ENCODE measurements at places on chromosomes 2 and 18.
A peak's percentile ranks its signal among the peaks of the same experiment; 100 is the strongest.

DNA sequence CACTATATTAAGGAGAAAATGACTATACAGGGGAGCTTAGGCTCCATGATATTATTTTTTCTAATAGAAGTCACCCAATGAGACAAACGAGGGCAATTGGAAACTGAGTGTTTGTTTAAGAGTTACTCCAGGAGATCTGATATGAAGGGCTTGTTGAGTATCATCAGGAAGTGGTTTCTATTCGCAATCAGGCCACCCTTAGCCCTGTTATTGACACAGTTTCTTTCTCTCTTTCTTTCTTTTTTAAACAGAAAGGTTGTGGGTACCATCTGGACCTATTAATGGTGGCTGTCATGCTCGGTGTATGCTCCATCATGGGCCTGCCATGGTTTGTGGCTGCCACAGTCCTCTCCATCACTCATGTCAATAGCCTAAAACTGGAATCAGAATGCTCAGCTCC lies 117.3 kb downstream of the DPP4 start:
- no peak for DNase-seq

DNA sequence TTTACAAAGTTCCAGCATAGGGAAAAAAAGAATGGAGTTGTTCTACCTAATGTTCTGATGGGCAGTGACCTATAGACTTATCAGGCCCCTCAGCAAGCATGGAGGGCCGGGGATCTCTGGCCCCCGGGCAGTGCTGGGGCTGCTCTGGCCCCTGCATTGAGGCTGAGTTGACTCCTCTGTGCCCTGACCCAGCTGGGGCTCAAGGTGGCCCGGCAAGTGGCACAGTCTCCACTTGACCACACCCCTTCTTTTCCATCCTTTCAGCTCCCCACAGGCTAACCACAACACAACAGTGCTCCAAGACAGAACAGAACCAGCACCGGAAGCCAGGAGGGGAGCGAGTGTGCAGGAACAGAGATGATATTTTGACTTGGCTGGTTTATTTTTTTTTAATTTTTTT lies 19.9 kb downstream of the TOGARAM2 start:
- DNase-seq = no peak

- no peak for DNase-seq
Observed at GRCh38 chr2:59047373-59047995, 806.4 kb upstream of the FANCL start.

- DNase-seq = no peak
Observed at GRCh38 chr2:213863541-213863940, 547.3 kb upstream of the VWC2L start.

- DNase-seq = peak; percentile 53
Observed at GRCh38 chr2:134232868-134233727, 20.8 kb upstream of the MGAT5 start.

DNA sequence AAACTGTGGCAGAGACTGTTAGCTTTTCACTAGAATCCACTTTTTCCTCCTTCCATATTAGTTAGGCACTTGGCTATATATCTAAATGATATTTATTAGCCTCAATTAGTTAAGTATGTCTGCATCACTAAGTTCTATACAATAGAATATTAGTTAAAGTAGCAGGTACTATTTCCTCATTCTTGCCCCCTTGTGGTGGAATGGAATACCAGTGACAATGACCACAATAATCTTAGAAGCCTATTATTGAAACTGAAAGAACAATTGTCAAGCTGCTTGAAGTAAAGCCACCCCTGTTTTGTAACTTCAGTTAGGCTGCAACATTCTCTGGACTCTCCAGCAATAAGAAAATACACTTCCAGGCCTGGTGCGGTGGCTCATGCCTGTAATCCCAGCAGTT lies 476.3 kb upstream of the VWC2L start:
- peak; percentile 12 for DNase-seq

- DNase-seq = no peak
Observed at GRCh38 chr2:102718387-102719316, 43.2 kb upstream of the TMEM182 start.

DNA sequence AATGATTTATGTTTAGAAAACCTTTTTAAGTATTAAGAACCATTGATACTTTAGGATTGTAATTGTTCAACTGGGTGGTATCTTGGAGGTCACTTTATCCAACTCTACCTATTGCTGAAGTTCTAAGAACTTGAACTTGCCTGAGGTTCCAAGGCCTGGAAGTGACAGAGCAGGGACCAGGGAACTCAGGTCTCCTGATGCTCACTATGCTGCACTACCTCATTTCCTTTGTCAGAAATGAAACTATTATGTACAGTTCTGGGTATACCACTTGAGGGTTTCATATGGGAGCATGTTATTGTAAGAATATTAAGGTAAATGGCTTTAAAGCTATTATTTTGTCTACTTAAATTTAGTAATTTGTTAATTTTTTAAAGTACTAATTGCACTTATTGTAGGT lies 3.0 kb downstream of the MBD5 start:
- DNase-seq = no peak

- DNase-seq = no peak
Observed at GRCh38 chr2:179429060-179429471, 164.4 kb upstream of the SESTD1 start.

GRCh38 chr18:13019301-13019700 lies 28.1 kb downstream of the CEP192 start:
- DNase-seq = peak; percentile 6

GRCh38 chr18:64276311-64277090 lies 127.6 kb upstream of the LINC00305 start:
- DNase-seq = no peak

GRCh38 chr2:102841107-102841840 lies 79.4 kb downstream of the TMEM182 start:
- DNase-seq = peak; percentile 25

DNA sequence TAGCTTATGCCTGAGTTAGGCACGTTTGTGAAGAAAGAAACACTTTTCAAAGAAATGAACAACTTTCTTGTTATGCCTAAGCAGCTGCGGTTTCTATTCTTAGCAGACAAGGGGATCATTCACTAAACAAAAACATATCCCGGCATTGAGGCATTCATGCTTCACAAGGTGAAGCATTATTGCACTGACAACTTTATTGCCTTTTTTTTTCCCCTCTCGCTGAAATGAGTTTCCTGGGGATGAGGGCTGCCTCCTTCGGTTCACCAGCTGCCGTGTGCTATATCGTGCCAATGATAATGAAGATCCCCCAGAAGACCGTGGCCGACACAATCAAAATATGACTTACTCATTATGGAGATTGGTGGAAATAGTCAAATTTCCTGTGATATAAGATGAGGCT lies 288.2 kb upstream of the ST6GAL2 start:
- DNase-seq = no peak

DNA sequence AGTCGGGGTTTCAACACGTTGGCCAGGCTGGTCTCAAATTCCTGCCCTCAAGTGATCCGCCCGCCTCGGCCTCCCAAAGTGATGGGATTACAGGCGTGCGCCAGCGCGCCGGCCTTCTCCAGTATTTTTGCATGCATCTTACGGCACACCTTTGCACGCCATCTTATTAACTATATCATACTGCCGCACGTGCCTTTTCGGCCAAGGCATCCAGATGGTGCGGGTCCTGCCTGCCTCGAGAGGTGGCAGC lies 765 bp upstream of the ING5 start:
- DNase-seq = peak; percentile 81

DNA sequence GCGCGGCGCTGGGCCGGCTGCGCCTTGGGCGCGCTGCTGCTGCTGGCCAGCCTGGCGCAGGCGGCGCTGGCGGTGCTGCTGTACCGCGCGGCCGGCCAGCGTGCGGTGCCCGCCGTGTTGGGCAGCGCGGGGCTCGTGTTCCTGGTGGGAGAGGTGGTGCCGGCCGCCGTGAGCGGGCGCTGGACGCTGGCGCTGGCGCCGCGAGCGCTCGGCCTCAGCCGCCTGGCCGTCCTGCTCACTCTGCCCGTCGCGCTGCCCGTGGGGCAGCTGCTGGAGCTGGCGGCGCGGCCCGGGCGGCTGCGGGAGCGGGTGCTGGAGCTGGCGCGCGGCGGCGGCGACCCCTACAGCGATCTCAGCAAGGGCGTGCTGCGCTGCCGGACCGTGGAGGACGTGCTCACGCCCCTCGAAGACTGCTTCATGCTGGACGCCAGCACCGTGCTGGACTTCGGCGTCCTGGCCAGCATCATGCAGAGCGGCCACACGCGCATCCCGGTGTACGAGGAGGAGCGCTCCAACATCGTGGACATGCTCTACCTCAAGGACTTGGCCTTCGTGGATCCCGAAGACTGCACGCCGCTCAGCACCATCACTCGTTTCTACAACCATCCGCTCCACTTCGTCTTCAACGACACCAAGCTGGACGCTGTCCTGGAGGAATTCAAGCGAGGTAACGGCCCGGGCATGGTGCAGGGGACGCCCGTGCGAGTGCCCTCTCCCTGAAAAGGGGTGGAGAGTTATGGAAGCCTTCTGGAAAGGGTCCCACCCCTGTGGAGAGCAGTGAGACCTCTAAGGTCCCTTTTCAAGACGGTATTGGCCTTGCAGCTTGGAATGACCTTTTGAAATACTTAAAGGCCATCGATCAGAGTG lies 1.0 kb downstream of the CNNM3 start:
- no peak for DNase-seq

DNA sequence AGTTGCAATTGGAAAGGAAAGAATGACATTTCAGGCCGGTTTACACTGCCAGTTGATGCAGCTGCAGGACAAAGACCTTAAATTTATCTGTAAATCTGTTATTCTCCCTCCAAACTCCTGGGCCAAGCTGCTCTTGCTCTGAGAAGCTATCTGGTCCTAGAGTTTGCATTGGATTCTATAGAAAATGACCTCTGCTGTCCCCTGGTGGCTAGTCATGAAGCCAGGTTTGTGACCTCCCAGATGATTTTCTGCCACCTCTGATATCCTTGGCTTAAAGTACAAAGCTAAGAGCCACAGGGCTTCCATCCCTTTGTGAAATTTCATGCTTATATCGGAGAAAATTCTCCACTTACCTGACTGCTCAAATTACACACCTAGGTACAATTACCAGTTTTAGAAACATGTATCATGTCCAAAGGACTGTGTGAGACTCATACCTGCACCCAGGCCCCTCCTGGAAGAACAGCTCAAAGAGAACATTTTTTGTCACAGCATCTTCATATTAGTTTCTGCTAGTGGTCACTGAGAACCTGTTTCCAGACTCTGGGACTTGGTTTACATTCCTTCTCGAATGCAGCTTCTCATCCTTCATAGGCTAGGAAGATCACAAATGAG lies 28.9 kb upstream of the IER3IP1 start:
- peak; percentile 41 for DNase-seq

DNA sequence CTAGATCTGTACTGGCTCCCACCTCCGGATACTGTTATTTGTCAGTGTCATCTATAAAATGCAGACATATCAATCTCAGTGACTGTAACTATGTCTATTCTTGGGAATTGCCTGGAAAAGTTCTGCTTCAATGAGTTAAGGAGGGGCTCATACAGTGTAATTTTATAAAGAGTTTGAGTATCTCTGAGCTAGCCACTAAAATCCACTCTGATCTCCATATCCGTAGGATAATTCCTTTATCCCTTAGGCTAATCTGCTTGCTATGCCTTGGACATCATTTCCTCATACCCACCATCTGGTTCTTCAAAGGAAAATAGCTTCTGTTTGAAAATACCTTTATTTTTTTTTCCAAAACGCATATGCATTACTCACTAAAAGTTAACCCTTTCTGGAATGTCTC lies 863.2 kb downstream of the SUCLG1 start:
- no peak for DNase-seq

GRCh38 chr18:39241534-39241933 lies 1675.9 kb upstream of the CELF4 start:
- no peak for DNase-seq

DNA sequence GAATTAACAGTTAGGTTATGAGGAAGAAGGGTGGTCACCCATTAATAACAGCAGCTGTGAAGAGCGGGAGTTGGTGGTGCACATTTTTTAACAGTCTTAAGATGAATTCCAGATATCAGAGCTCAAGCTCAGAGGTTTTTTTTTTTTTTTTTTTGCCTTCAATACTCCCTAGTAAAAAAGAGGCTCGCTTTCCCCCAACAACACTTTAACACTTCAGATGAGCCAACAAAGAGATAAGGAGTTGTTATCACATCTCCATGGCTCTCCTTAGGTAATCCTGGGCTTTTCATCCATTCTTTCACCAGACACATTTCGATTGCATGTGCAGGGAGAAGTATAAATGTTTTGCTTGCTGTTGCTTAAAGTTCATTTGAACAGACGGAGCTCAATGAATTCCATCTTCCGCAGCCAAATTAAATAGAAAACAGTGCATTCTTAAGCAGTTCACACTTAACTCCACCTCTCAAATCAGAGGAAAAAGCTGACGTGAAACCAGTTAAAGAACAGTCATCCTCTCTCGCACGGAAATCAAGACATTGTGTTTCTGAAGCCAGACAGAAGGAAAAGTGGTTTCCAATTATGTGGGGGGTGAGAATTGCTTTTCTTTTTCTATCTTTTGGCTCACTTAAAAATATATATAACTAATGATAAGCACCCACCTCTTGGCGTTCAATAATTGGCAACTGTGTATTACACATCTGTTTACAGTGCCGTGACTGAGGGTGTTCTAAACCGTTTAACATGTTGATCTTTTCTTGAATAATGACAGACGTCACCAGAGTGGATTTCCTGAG lies 118.2 kb downstream of the ZNF521 start:
- DNase-seq = peak; percentile 20

DNA sequence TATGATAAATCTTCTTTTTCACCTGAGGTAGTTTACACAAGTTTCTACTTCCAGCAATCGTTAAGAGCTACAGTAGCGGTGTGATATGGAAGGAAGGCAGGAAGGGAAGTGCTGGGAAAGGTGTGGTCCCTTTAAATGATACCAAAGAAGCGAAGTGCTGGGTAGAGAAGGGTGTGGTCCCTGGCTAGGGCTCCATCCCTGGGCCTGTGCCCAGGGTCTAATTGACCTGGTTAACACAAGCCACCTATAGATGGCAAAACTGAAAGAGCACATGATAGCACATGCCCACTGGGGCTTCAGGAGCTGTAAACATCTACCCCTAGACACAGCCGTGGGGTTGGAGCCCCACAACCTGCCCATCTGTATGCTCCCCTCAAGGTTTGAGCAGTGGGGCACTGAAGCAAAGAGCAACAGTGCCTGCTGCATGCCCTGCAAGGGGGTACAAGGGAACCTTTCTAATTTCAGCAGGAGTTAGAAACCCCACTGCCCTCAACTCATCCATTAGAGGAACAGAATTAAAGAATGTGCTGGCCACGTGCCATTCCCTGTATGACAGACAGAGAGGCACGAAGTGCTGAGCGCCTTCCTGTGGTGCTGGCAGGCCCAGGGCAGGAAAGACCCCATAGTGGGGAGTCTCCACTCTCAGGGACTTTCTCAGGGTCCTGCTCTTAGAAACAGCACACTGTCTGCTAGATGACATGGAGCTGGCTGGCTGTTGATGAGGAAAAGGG lies 153.1 kb upstream of the LMAN1 start:
- no peak for DNase-seq

- DNase-seq = no peak
Observed at GRCh38 chr18:30489890-30490643, 552.5 kb downstream of the DSC3 start.

GRCh38 chr18:79680891-79681339 lies 1.3 kb downstream of the CTDP1 start:
- DNase-seq = no peak
